Stimulated activated CD8-positive, alpha-beta memory T cell treated with anti-CD3 and anti-CD28 coated beads, Interleukin-7, amount 100 ng/mL, for 1 hour (primary cell): ENCODE measurements at places on chromosomes 1 and 21.

- no peak for DNase-seq
Observed at GRCh38 chr1:241269116-241269515, 87.9 kb downstream of the RGS7 start.

DNA sequence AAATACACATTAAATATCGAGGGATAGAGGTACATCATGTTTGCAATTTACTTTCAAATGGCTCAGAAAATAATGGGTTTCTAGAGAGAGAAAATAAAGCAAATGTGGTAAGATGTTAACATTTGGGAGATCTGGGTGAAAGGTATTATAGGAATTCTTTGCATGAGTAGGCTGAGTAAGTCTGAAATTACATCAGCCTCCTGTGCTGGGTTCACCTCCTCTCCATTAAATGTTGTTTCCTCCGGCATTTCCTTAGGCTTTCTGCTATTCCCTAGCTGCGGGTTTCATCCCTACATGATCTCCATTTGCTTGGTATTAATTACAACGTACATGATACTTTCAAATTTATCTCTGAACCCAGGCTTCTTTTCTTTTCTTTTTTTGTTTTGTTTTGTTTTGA is 31.6 kb downstream of the ZMYND12 start:
- no peak for DNase-seq

- no peak for DNase-seq
Observed at GRCh38 chr1:234571702-234572101, 38.3 kb downstream of the IRF2BP2 start.

DNA sequence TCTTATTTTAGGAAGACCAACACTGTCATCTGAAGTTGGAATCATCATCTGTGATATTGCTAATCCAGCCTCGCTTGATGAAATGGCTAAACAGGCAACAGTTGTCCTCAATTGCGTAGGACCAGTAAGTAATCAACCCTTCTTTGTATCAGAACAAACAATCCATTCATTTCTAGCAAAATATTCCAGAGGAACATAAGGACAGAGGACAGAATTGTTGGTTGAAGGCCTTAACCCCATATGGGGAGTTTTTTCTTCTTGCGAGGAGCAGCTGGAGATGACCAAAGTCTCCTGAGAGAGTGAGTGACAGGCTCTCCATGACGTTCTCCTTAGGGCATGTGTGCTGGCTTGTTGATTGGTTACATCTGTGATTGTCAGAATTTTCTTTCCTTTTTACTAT is 2.7 kb downstream of the SCCPDH start:
- DNase-seq = no peak

GRCh38 chr1:56688522-56689026 is 43.5 kb downstream of the PRKAA2 start:
- no peak for DNase-seq

DNA sequence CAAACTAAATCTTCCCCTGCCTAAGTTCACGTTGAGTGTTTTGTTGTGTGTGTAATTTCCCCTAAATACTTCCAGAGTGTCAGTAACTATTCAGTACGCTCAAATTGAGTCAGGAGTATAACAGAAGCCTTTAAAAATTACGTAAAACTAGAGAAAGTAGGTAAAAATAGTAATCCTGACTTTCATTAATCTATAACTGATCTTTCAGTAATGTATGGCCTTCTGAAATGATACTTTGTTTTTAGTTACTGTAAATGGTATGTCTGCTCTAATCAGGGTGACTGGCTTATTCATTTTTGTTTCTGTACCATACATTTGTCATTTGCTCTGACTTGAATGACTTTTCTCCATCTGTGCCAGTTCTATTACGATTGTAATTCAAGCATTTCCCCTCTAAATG is 29.4 kb downstream of the MIER1 start:
- no peak for DNase-seq

DNA sequence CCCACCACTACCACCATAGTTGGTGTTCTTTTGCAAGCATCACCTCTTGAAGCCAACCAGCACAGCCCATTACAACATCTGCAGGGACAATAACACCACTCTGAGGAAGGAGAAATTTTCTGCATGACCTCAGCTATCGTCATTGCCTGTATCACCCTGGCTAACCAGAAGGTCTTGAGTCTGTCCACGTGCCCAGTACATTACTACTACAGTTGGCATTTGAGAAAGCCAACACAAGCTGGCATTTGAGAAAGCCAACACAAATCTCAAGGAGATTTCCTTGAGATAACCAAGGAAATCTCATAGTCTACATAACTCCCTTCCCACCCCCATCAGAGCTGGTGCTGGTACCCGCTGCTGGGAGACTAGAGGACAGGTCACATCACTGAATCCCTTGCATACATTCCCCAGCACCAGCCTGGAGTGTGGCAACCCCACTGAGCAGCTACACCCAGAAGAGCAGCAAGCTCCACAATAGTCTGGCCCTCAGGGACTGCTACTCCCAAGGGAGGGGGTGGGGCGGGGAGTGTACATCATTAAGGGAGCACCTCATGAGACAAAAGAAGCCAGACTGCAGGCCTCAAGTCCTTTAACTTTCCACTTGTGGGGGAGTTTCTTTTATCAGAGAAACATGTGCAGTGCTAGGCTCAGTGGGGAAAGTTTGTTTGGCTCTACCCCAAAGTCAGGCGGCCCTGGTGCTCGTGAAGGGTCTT is 46.0 kb upstream of the GUCA2A start:
- DNase-seq = no peak

GRCh38 chr21:16357994-16358393 is 628.2 kb downstream of the USP25 start:
- DNase-seq = no peak

GRCh38 chr1:207578796-207579435 is 66.0 kb upstream of the CR1L start:
- no peak for DNase-seq

DNA sequence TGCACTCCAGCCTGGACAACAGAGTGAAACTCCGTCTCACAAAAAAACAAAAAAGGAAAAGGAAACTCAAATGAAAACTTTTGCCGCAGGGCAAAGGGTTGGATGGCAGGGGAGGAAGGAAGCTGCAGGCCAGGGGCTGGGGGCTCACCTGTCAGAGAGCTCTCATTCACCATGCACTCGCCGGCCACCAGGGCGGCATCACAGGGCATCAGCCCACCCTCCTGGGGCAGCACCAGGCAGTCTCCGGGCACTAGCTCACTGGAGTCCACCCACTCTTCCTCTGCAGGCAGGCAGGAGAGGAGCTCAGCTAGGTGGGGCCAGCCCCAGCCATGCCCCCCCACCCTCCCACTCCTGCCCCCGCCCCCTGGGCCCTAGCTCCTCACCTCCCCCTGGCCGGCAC is 11.9 kb downstream of the ATP13A2 start:
- DNase-seq = no peak

DNA sequence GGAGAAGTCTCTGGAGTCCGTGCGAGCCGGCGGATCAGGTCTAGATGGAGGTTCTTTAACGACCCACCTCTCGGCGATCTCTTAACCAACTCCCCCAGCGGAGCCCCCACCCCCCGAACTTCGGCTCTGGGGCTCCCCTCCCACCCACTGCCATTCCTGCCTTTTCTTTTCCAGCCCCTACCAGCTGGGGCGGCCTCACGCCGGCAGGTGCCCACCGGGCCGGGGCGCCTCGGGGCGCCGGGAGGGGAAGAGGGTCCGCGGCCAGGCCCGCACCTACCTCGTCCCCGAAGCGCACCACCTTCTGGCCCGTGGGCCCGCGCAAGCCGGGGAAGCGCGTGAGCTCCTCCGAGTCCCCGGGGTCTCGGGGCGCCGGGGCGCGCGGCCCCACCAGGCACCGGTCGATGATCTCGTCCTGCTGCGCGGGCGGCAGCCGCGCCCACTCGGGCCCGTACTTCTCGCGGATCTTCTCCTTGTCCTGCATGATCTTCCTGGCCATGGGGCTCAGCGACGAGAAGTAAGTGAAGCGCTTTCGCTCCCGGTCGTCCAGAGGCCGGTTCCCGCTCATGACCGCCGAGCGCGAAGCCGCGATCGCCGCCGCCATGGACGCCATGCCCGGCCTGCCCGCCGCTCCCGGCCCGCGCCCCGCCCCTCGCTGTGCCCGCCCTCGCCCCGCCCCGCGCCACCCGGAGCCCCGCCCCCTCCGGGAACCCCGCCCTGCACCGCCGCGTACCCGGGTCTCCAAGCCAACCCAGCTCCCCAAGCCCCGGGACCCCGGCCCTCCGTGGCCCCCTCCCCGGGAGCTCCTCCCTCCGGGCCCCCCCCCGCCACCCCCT is at the start of gene C1orf198:
TSS of gene C1orf198 (minus strand) at position 619 of the 833 bp plus-strand sequence. CDS start at position 610, 9 bp downstream.
- DNase-seq = peak; percentile 58

DNA sequence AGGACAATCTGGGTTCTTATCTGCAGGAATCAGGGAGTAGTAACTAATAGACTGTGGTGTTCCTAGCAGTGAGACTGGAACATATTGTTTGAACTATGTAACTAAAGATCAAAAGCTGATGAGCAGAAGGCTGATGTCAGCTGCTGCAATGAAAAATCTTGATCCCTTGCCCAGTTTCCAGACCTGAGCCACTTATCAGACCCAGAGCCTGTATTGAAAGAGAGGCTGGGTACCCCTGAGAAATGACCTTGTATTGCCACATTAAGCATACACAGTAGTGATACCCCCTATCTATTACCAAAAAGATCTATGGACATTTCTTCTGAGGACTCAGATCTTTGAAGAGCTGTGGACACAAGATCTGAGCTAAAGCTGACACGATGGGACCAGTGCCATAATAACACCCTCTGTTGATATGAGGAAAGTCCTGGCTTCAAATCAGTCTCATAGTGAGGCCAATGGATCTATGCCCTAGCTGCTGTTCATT is 178.0 kb upstream of the GALNT2 start:
- DNase-seq = no peak

- no peak for DNase-seq
Observed at GRCh38 chr1:31010086-31010989, 55.2 kb downstream of the PUM1 start.

DNA sequence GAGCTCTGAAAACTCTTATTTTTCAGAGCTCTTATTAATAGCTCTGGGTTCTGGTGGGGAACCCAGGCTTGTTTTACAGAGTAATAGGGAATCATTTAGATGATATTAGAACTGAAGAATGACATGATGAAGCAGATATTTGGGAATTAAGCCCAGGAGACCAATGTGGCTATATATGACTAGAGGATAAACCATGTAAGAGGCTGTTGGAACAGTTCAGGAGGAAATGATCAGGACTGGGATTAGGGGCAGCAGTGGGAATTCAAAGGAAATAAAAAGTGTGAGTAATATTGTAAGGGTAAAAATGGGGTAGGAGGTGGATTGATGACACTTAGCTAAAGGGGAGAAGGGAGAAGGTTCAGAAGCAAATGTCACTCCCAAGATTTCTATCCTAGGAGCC is 58.6 kb downstream of the GIPC2 start:
- DNase-seq = no peak

GRCh38 chr1:31839662-31840343 is 24.0 kb upstream of the SPOCD1 start:
- no peak for DNase-seq

- DNase-seq = no peak
Observed at GRCh38 chr1:34750610-34751009, 4.2 kb upstream of the GJB5 start.

GRCh38 chr21:44618909-44619308 is 7.0 kb downstream of the KRTAP10-8 start:
- peak; percentile 32 for DNase-seq

- no peak for DNase-seq
Observed at GRCh38 chr1:7262611-7263010, 477.4 kb downstream of the CAMTA1 start.

DNA sequence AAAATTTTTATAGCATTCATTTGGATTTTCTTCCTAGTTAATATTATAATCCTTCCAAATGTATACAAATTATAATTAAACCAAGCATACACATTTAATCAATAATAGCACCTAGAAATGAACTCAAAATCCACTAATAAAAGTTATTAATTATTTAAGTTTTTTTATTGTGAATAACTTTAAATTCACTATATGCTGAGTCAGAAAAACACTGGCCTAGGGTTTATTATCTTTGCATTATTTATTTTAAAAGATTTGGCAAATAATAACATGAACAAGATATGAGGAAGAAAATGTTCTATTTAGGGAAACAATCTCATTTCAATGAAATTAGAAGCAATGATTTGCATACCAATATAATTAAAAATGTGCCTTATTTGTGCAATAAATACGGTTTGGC is 951.5 kb downstream of the KCNT2 start:
- DNase-seq = no peak

DNA sequence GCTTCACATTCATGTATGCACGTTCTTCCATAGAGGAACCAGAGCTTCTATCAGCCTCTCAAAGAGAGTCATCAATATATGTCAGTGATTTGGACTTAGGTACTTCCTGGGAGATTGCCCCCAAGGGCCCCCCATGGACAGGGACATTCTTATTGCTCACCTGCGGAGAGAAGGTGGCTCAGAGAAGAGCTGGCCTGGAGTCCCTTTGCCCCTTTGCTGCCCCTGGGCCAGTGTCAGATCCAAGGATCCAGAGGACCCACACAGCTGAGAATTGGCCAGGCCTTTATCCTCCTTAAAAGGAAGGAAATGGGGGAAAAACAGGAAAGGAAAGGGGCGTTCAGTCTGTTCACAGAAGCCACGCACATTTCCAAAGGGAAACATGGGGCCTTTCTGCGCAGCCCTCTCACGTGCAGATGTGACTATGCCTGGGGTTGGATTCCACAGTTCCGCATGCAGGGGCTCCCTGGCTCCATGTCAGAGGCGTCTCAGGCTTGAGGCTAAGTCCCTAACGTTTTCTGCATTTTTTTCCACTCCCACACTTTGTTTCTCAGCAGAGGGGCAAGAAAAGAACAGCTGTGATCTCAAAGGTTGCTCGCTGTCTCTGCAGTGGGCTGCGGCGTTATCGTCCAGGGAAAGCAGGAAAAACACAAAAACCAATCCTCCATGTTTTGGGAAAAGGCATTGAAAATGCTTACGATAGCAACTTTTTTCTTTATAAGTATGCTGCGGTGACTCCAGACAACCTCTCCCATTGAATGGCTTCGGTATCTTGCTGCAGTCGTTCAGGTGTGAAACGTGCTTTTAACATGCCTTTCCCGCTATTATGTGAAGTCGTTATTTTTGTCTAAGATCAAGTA is 5.9 kb downstream of the C1orf226 start:
- no peak for DNase-seq

GRCh38 chr1:24070821-24071393 is 41.0 kb downstream of the MYOM3 start:
- peak; percentile 45 for DNase-seq

DNA sequence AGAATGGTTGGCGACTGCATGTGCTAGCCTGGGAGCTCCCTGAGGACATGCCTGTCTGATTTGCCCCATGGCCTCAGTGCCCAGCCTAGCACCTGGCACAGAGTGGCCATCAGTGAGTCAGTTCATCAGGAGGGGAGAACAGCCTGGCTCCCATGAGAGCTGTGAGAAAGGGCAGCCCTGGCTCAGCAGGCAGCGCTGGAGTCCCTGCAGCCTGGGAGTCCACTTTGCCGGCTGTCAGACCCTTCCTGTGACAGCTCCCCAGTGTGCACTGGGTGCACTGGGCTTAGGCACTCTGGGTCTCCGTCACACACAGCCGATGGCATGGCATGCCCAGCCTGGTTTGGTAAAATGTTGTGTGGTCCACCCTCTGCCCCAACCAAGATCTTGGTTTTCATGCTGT is 28.7 kb downstream of the LDLRAP1 start:
- no peak for DNase-seq
